ENCODE measurements at places on chromosomes 6 and 20.

GRCh38 chr6:156131221-156131903, 645.8 kb upstream of the ARID1B start:
- DNase-seq: no peak

DNA sequence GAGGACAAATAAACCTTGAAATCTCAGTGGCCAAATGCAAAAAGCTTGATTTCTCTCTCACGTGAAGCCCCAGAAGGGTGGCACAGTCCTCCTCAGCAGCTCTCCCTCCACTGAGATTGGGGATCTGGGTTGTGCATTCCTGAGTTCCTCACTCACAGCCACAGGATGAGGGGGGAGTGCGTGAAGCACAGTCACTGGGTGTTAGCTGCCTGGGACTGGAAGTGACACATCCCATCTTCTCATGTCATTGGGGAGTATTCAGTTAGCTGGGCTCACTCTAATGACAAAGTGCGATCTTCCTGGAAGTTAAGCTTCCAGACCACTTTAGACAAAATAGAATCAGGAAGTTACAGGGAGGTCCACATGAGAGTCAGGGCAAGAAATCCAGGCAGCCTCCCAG, 192.2 kb upstream of the LRFN2 start:
- DNase-seq: no peak

- DNase-seq: no peak
Measured at GRCh38 chr20:18571578-18571977, 4.3 kb downstream of the SMIM26 start.

DNA sequence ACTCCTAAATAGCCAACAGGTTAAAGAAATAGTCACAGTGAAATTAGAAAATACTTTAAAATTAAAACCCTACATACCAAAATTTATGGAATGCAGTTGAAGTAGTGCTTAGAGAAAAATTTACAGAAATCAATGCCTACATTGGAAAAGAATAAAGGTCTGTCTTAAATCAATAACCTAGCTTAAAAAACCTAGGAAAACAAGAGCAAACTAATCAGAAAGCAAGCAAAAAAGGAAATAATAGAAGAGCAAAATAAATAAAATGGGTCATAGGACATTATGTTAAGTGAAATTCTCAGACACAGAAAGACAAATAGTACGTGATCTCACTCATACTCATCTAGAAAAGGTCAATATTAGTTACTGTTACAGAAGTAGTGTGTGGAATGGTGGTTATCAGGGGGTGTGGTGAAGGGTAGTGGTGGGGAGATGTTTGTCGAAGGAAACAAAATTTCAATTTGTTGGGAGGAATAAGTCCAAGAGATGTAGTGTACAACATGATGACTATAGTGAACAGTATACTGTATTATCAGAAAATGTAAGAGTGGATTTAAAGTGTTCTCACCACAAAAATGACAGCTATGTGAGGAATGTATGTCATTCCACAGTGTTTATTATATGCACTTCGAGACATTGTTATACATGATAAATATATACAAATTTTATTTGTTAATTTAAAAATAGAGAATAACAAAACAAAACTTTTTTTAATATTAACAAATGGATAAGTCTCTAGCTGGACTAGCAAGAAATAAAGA, 423.6 kb downstream of the CDH26 start:
- DNase-seq: no peak

DNA sequence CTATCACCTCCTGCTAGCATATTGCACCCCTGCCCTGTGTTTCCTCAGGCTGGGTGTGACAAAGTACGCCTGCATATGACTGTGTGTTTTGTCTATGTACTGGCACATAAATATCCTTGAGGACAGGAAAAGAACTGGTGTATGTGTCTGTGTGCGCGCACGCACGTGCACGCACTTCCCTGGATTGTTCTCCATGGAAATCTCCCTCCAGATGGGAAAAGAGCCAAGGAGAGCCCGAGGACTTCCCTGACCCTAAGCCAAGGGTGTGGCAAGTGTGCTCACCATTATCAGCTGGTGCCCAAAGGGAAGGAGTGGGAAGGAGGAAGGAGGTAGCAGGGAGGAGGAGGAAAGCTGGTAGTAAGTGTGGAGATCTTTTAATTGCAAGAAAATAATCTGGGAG, 117.6 kb downstream of the HIVEP2 start:
- no peak for DNase-seq

GRCh38 chr6:51996296-51996947, 91.0 kb downstream of the PKHD1 start:
- no peak for DNase-seq

DNA sequence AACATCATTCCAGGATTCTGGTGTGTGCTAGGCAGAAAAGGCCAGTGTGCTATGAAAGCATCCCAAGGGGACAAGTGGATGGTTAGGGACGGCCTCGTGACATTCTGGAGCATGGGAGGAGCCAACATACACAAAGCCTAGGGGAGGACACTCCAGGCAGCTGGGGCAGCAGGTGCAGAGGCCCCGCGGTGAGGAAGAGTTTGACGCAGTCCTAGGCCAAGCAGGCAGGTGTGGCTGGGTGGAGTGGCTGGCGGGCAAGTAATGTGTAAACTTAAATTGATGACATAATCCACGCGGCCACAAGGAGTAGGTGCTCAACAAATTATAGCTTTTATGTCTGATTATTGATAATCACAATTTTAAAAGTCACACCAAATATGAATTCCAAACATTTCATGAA, 93.6 kb downstream of the TMEM242 start:
- DNase-seq: no peak

GRCh38 chr6:19501737-19502245, 335.4 kb upstream of the ID4 start:
- DNase-seq: no peak

DNA sequence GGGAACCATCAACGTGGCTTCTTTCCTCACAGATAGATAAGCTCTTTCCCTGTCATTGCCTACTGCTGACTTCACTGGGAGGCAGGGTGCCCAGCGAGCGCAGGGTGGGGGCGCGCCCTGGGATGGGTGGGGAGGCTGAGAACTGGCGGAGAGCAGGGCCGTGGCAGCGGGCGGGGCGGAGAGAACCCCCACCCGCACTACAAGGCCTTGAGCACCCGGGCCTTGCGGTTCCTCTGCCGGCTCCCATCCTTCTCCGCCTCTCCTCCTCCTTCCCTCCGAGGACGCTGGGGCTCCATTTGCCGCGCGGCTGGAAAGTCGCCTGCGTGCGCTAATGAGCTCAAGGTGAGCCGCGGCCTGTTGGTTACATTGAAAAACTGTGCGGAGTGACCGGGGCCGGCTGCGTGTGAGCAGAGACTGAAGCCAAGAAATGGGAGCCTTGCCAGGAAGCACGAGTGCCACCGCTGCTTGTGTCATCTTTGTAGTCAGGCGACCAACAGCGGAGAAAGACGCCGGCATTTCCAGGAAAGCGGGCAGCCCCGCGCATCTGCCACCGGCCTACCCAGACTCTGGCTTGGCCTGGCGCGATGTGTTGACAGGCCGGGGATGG, 963.5 kb upstream of the SLC35B3 start:
- DNase-seq: no peak

- DNase-seq: no peak
Measured at GRCh38 chr20:52727740-52728456, 244.3 kb upstream of the TSHZ2 start.

DNA sequence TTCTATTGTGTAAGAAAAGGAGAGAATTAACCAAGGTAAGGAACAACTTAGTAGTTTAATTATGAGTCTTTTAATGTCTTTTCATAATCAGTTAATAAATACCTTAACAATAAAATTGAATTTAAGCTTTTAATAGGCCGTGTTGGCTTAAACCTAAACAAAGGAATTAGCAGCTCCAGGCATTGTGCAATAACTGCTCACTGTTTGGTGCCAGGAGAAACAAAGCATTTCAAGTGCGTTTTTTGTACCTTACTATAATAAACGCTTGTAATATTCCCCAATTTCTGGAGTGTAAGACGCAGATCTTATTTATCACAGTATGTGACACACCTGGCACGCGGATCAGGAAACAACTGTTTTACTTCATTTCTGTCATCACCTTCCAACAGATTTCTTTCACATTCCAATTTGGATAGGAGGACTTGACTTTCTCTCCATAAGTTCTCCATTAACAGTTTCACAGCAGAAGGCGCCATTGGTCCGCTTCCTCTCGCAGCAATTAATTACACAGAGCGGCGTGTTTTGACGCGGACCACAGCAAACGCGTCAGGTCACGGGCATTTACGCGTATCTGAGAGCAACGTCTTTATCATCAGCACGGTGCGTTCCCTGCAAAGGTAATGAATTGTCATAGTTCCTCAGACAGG, 335.8 kb upstream of the NT5E start:
- DNase-seq: no peak

DNA sequence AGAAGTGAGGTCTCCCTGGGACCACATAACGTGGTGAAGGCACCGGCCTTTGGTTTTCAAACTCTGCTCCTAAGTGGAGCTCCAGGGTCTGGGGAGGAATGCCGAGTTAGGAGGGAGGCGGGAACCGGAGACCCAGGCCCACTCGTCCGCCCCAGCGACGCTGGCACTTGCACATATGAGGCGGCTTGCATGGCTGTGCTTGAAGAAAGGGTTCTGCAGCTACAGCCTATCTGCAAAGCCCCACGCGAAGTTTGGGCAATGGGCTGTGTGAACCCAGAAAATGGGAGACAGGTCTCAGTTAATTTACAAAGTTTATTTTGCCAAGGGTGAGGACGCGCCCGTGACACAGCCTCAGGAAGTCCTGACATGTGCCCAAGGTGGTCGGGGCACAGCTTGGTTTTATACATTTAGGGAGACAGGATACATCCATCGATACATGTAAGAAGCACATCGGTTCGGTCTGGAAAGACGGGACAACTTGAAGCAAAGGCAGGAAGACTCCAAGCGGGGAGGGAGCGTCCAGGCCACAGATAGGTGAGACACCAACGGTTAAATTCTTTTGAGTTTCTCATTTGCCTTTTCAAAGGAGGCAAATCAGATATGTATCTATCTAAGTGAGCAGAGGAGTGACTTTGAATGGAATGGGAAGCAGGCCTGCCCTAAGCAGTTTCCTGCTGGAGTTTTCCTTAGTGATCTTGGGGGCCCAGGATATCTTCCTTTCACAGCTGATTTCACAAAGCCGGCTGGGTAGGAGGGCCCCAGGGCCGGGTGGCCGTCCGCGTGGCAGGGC, 782 bp upstream of the PCMTD2 start:
- DNase-seq: no peak

DNA sequence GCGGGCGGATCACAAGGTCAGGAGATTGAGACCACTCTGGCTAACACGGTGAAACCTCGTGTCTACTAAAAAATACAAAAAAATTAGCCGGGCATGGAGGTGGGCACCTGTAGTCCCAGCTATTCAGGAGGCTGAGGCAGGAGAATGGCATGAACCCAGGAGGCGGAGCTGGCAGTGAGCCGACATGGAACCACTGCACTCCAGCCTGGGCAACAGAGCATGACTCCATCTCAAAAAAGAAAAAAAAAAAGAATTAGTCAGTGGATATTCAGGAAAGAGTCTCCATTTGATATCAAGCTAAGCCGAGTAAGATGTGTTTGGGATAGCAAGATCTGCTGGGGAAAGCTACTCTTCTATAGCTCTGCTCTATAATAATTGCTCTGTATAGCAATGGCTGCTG, 41.0 kb downstream of the MOCS1 start:
- DNase-seq: no peak

DNA sequence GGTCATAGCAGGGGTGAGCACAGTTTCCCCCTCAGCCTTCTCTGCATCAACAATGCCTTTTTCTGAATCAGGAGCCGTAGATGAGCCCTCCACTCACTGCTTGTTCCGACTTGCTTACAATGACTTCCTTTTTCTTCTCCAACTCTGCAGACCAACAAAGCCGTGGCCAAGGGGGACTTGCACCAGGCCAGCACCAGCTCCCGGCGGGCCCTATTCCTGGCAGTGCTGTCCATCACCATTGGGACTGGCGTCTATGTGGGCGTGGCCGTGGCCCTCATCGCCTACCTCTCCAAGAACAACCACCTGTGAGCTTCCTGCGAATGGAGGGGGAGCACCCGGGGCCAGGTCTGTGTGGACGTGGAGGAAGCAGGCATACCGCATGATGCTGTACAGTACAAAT, 195.8 kb downstream of the SYNDIG1 start:
- DNase-seq: no peak

- DNase-seq: no peak
Measured at GRCh38 chr6:114052141-114052540, 81.2 kb upstream of the HDAC2 start.

- no peak for DNase-seq
Measured at GRCh38 chr20:15060265-15061060, 723.1 kb upstream of the FLRT3 start.

- no peak for DNase-seq
Measured at GRCh38 chr20:54132612-54133433, 41.0 kb downstream of the CYP24A1 start.

- no peak for DNase-seq
Measured at GRCh38 chr6:169998457-169998856, 247.0 kb downstream of the ERMARD start.

- DNase-seq: no peak
Measured at GRCh38 chr20:20687319-20687718, 25.1 kb downstream of the RALGAPA2 start.

GRCh38 chr6:35173427-35174087, 32.4 kb upstream of the TCP11 start:
- no peak for DNase-seq

DNA sequence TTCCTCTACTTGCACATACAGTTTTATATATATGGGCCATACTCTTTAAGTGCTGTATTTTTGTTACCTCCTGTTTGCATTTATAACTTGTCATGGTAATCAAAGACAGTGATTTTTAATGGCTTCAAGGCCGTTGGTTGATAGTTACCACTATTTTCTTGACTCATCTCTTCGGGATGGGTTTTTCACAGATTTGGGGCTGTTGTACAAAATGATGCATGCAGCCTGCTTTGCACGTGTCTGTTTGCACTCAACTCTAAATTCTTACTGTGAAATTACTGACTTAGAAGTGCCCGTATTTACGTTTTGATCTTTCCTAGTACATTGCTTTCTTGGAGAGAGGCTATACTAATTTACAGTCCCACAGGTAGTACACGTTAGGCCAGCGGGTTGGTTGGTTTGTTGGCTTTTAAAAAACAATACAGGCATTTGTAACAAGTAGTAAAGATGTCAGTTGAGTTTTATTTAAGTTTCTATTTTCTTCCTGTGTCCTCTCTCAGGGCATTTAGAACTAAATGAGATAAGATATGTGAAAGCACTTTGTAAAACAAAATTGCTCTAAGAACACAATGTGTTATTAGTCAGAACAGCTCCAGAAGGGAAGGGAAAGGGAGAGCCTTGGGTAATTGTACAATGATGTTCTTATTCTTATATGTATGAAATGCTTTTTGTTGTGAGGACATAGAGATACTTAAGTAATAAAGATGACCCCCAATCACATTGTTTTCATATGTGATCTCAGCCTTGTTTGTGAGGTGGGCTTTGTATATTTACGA, 11.7 kb downstream of the JARID2 start:
- no peak for DNase-seq

- DNase-seq: no peak
Measured at GRCh38 chr20:17971300-17972013, 2.6 kb downstream of the MGME1 start.

- DNase-seq: peak; percentile 93
Measured at GRCh38 chr20:31968291-31969126, 558 bp downstream of the XKR7 start.

DNA sequence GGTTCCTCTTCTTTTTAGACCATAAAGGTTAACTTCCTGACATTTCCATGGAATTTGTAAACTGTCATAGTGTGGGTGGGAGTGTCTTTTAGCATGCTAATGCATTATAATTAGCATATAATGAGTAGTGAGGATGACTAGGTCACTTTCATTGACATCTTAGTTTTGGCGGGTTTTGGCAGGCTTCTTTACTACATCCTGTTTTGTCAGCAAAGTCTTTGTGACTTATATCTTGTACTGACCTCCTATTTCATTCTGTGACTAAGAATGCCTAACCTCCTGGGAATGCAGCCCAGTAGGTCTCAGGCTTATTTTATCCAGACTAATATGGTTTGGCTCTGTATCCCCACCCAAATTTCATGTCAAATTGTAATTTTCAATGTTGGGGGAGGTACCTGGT, 149.6 kb upstream of the SYNCRIP start:
- DNase-seq: no peak
